ENCODE measurements at places on chromosomes 1 and 21. TPM values are rescaled to one million over a fixed set of nuclear protein-coding genes. Genes with fewer than 3 reads are reported as not detected.

The CRYBG2 gene
- total RNA-seq: not detected

DNA sequence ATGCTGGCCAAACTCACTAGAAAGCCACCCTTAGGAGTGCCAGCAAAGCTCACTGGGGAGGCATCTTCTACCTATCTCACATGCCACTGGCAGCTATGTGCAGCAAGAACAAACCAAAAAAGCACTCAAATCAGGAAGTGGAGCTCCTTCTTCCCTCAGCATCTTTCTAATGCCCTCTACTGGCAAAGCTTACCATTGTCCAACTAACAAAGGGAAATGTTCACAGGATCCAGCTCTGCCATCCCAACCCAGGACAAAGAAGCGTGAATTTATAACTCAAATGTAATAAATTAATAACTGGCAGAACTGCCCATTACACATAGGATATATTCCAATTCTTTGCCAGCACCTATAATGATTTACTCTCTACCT lies 38.9 kb downstream of the LEPR start:
- H3K27me3 ChIP-seq: no peaks in the 10 kb centered on the region
- no peak overlapping the region for H3K4me3 ChIP-seq

DNA sequence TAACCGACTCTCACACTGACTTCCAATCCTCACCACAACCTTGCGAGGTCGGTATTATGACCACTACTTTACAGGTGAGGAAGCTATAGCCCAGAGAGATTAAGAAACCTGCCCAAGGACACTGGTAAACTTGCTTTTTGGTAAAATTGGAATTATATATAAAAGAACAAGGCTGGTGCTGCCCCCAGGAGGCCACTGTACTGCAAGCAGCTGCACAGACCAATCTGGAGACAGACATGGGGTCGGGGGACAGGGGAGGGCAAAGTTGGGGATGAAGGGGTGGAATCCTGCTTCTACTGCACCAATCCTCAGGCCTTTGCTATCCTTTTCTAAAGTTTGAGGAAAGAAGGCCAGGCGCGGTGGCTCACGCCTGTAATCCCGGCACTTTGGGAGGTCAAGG lies 280.8 kb downstream of the SPATA17 start:
- H3K36me3 ChIP-seq: no peaks in the 10 kb centered on the region
- no peak overlapping the region for H3K4me3 ChIP-seq
- no peaks in the 10 kb centered on the region for H3K27me3 ChIP-seq

The MTF1 gene
- total RNA-seq: 9.3 TPM

The MTMR11 gene
- 50.8 TPM for total RNA-seq

The MTR gene
- 31.3 TPM for total RNA-seq

DNA sequence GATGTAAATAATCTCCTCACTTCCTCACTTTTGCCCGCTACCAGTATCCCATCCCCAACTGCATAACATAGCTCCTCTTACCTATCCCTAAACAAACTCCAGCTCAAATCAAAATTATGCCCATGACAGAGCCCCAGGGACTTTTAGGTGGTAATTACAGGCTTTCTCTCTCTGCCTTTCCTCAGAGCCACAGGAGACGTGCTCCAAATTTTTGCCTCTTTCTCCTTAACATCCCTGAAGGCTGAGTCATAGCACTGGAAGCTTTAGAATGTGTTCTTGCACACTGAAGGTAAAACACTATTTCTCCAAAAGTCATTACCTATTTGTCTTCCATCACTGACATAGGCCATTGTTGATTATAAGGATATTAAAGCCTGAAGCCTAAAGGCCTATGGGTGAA lies 263.5 kb upstream of the PLD5 start:
- H3K27me3 ChIP-seq: no peaks in the 10 kb centered on the region
- H3K4me3 ChIP-seq: no peak overlapping the region
- H3K27ac ChIP-seq: no peak overlapping the region
- H3K4me1 ChIP-seq: no peaks in the 10 kb centered on the region
- H3K36me3 ChIP-seq: no peaks in the 10 kb centered on the region

GRCh38 chr1:101453844-101454243 lies 217.0 kb downstream of the S1PR1 start:
- no peak overlapping the region for H3K27ac ChIP-seq
- no peaks in the 10 kb centered on the region for H3K27me3 ChIP-seq
- no peak for DNase-seq

Data from thoracic aorta (tissue), 2 donors.